ENCODE measurements at places on chromosomes 3 and 15.

DNA sequence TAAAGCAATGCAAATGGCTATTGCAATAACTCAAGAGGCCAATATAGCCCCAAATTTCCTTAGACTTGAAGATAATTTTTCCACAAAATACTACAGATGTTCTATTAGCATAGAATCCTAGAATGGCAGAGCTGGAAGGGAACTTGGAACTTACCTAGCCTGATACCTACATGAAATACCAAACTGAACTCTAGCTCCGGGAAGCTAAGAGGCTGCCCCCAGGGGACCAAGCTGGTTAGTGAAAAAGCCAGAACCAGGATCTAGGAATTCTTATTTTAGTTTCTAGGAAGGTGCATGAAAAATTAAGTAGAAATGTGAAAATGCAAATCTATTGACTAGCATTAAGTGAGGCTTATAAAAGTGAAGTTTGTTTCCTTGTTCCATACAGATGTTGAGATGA lies 256.0 kb upstream of the CBLB start:
- no peak for DNase-seq

- DNase-seq: no peak
Measured at GRCh38 chr15:64111679-64112050, 15.9 kb downstream of the SNX1 start.

DNA sequence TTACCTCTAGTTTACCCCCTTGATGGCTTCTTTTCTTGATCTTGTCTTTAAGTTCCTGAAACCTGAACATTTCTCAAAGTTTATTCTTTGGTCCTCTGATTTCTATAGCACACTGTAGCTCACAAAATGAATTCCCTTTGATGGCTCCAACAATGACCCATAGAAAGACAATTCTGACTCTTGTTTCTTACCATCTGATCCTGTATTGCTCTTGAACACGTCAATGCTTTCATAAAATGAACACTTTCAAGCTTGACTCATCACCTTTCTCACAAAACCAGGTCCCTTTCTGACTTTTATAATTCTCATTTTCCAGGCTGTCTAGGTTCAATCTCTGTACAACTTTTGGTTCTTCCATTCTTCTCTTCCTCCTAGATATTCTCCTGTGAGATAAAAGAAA lies 5.7 kb upstream of the GAP43 start:
- no peak for DNase-seq

GRCh38 chr3:81864272-81864671 lies 102.8 kb upstream of the GBE1 start:
- DNase-seq: no peak

GRCh38 chr15:58773024-58773423 lies 1.9 kb downstream of the MINDY2 start:
- DNase-seq: no peak

DNA sequence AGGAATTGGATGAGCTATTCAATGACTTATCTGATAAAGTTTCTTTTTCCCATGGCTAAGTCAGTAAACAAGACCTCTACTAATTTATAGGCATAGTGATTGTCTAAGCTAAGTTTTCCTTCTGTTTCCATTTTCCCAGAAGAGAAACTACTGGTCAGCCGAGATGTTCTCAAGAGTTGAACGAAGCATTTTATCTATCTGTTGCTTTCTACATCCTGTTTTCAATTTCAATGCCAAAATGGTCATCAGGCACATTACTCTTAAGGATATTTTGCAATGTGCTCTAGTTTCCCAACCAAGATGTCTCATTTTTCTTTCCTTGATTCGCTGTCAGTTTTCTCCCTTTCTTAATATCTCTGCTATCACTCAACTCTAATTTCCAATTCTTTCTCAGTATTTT lies 228.7 kb downstream of the MBNL1 start:
- no peak for DNase-seq

GRCh38 chr3:57046101-57046765 lies 14.2 kb upstream of the SPATA12 start:
- no peak for DNase-seq

DNA sequence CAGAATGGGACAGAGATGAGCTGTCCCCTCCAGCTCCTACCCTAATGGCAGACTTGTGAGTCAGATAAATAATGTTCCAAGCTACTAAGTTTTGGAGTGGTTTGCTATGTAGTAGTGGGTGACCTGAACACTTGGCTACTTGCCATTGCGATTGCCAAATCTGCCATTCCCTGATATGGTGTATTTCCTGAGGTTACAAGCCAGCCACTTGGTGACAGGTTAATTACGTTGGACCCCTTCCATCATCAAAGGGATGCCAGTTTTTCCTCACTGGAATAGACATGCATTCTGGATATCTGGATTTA lies 33.6 kb downstream of the MORF4L1 start:
- DNase-seq: no peak

- DNase-seq: no peak
Measured at GRCh38 chr15:80902298-80902801, 87.3 kb downstream of the MESD start.

- no peak for DNase-seq
Measured at GRCh38 chr15:25772500-25772899, 90.6 kb downstream of the ATP10A start.

GRCh38 chr3:11548721-11549131 lies 95.0 kb downstream of the VGLL4 start:
- DNase-seq: no peak
